ENCODE measurements at places on chromosomes 7 and 10.
A peak's percentile ranks its signal among the peaks of the same experiment; 100 is the strongest.

GRCh38 chr7:134246761-134247160 lies 70.0 kb downstream of the SLC35B4 start:
- DNase-seq: no peak

GRCh38 chr10:70221030-70221429 lies 12.2 kb downstream of the PPA1 start:
- DNase-seq: no peak

GRCh38 chr10:76977046-76977445 lies 660.6 kb downstream of the KCNMA1 start:
- DNase-seq: no peak

- DNase-seq: no peak
Observed at GRCh38 chr7:6266699-6267098, 5.7 kb downstream of the CYTH3 start.

- no peak for DNase-seq
Observed at GRCh38 chr10:12180221-12180974, 15.3 kb downstream of the NUDT5 start.

- no peak for DNase-seq
Observed at GRCh38 chr10:27157150-27157549, 2.0 kb downstream of the MASTL start.

GRCh38 chr10:30270247-30270646 lies 78.8 kb downstream of the MTPAP start:
- DNase-seq: no peak

DNA sequence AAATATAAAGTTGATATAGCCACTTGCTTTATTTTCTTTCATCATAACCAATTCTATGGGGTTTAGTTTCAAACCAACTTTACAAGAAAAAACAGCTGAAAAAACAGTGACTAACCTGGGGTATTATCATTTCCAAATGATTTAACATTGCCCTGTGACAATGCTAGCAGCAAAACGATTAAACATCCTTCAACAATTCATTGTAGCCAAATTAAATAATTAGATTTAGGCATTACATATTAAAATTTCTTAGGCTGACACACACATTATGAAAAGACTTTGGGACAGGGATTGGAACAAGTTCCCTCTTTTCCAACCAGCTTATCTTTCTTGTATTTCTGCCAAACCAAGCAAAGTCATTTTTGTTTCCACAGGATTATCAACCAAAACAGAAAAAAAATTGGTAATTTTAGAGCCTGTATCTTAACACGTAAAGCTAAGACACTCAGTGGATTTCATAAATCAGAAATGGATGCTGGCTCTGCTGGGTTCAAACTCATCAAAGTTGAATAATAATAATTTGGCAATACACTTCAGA lies 84.0 kb downstream of the SEMA3D start:
- no peak for DNase-seq

DNA sequence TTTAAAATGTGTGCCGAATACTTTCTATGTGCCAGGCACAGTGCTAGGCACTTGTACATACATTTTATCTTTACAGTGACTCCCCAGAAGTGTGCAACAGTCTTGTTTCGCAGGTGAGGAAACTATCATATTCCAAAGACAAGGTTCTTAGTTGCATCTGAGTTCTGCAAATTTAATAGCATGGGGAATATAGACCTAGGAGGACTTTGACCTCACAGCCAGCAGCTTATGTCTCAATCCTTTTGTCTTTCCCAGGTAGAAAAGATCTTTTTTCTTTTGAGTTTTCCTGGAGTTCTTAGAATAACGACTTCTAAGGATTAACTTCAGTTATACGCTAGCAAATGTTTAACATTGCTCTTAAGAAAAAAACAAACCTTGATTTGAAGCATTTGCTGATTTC lies 482.8 kb upstream of the ZMIZ1 start:
- no peak for DNase-seq

- no peak for DNase-seq
Observed at GRCh38 chr10:119497243-119497642, 45.3 kb downstream of the RGS10 start.

GRCh38 chr7:30805081-30805691 lies 34.0 kb downstream of the MINDY4 start:
- no peak for DNase-seq

- no peak for DNase-seq
Observed at GRCh38 chr7:149104749-149105148, 14.2 kb upstream of the ZNF786 start.

GRCh38 chr10:129971381-129972144 lies 7.5 kb upstream of the EBF3 start:
- peak; percentile 73 for DNase-seq

DNA sequence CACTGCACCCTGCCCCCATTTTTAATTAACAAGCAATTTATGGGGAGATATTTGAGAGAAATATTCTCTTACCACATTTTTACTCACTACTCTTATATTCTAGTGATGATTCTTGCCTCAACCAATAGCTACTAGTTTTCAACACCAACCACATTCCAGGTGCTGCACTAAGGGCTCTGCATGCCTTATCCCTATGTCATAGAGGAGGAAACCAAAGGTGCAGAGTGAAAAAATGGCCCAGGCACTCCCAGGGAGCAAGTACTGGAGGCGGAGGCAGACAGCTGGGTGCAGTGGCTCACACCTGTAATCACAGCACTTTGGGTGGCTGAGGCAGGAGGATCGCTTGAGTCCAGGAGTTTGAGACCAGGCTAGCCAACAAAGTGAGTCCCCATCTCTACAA lies 35.5 kb upstream of the TPST1 start:
- DNase-seq: no peak

- no peak for DNase-seq
Observed at GRCh38 chr7:114214466-114214865, 200.1 kb upstream of the FOXP2 start.

DNA sequence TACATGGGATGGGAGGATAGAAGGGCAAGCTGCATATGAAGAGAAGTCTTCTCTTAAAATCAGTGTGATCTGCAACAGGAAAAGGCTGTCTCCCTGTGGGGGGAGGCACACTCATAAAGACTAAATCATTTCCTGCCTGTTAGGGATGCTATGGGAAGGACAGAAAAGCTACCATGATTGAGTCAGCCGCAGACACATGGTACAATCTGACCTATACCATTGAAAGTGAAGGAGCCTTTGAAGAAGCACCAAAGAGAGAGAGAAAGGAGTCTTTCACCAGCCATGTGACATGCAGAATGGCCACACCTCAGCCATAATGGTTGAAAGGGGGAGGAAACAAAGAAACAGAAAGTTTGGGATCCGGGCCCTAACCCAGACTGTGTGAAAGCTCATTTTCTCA lies 29.1 kb downstream of the NUDCD3 start:
- DNase-seq: peak; percentile 44

- DNase-seq: no peak
Observed at GRCh38 chr7:34659472-34660075, 1.6 kb downstream of the NPSR1 start.

GRCh38 chr10:61779276-61779675 lies 116.5 kb downstream of the CABCOCO1 start:
- DNase-seq: no peak

GRCh38 chr10:125591886-125592285 lies 91.1 kb downstream of the TEX36 start:
- DNase-seq: no peak

GRCh38 chr7:135756191-135756590 lies 7.6 kb upstream of the FAM180A start:
- no peak for DNase-seq

- DNase-seq: no peak
Observed at GRCh38 chr10:84117686-84118394, 21.5 kb upstream of the GHITM start.

DNA sequence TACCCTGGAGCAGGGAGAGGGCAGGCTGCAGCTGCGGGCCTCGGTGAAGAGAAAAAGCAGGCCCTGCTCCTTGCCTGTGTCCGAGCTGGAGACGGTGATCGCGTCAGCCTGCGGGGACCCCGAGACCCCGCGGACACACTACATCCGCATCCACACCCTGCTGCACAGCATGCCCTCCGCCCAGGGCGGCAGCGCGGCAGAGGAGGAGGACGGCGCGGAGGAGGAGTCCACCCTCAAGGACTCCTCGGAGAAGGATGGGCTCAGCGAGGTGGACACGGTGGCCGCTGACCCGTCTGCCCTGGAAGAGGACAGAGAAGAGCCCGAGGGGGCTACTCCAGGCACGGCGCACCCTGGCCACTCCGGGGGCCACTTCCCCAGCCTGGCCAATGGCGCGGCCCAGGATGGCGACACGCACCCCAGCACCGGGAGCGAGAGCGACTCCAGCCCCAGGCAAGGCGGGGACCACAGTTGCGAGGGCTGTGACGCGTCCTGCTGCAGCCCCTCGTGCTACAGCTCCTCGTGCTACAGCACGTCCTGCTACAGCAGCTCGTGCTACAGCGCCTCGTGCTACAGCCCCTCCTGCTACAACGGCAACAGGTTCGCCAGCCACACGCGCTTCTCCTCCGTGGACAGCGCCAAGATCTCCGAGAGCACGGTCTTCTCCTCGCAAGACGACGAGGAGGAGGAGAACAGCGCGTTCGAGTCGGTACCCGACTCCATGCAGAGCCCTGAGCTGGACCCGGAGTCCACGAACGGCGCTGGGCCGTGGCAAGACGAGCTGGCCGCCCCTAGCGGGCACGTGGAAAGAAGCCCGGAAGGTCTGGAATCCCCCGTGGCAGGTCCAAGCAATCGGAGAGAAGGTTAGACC lies 138.0 kb upstream of the STK17A start:
- DNase-seq: no peak

DNA sequence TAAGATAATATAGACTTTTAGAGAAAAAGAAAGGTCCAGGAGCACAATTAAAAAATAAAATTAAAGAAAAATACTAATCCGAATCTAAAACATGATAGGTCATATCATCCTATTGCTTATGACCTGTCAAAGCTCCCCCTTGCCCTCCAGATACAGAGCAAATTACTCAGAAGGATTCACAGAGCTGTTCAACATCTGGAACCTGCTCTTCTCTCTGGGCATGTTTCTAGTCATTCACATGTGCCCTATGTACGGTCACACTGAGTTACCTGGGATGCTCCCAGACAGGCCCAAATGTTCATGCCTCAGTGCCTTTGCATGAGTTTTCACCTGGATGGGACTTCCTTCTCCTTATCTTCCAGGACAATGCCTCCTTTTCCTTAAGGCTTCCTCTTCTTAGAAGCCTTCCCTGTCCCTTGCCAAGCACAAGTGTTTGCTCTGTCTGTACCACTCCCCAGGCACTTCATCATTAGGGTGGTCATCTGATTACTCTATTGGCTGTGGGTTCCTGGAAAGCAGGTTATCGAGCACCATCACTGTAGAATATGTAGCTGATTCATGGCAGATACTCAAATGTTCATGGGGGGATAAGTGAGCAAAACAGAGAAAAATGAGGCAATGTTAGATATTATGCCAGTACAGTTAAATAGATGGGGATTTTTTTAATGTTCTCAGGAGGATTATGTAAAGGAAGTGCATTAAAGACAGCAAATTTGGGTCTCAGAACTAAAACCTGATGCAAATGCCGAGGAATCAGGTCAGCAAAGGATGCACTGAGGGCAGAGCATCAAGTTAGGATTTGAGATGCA lies 12.0 kb upstream of the AOAH start:
- no peak for DNase-seq

DNA sequence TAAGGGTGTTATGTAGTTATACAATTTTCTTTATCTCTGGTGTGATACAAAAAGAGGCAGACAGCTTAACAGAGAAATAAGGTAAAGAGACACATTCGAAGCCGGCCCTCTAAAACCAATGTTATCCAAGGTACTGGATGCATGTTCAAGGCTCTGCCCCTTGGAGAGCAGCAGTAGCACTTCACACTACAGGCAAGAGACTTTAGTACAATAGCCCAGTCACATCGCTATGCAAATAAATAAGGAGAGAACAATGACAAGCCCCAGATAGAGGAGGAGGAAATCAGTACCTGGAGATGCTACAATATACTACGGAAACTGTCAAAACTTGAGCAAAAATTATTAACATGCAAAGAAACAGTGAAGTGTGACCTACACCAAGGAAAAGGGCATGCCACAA lies 111.1 kb downstream of the ITGB1 start:
- no peak for DNase-seq

DNA sequence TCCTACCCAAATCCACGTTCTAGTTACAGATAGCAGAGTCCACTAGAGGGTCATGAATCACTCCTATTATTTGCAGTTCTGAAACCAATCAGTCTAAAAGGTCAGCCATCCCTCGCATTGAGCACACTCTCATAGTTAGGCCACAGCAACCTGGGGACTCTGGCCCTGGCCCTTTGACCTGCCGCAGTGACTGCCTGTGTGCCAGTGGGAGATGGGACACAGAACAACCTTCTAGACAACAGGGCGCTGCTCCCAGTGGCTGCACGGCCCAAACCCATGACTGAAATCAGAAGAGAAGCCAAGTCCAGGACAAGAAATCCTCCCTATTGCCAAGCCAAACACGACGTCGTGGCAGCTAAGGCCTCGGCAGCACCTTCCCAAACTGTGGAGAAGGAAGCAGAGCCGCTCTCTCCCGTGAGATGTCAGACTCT lies 158.5 kb downstream of the HERPUD2 start:
- no peak for DNase-seq

- peak; percentile 62 for DNase-seq
Observed at GRCh38 chr10:24722676-24723385, 856 bp downstream of the ARHGAP21 start.

DNA sequence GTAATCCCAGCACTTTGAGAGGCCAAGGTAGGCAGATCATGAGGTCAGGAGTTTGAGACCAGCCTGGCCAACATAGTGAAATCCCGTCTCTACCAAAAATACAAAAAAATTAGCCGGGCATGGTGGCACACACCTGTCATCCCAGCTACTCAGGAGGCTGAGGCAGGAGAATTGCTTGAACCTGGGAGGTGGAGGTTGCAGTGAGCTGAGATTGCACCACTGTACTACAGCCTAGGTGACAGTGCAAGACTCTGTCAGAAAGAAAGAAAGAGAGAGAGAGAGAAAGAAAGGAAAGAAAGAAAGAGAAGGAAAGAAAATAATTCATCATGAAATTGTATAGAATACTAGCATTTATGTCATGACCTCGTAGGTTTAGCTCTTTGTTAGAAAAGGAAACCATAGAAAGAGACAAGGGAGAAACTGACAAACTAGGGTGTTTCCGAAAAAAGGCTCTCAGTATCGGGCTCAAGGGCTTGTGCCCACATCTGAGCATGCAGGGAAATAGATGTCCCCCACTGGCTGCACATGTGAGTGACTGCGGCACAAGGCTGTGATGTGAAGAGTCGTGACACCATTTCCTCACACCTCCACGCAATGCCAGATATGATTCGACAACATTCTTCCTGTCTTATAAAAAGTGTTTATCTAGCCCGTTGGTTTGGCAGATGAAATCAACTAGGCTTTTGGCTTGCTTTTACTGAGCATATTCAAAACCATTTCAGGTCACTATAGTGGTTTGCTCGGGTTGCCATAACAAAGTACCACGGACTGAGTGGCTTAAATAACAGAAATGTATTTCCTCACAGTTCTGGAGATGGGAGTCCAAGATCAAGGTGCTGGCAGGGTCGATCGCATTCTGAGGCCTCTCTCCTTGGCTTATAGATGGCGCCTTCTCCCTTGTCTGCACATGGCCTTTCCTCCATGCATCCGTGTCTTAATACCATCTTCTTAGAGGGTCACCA lies 2.0 kb downstream of the SRGN start:
- DNase-seq: peak; percentile 82

GRCh38 chr10:52672880-52673279 lies 99.7 kb downstream of the MBL2 start:
- no peak for DNase-seq

Data from activated naive CD8-positive, alpha-beta T cell treated with anti-CD3 and anti-CD28 coated beads for 36 hours (primary cell).